ENCODE measurements at places on chromosomes 3 and 15.
A peak's percentile ranks its signal among the peaks of the same experiment; 100 is the strongest.

- peak; percentile 16 for DNase-seq
Measured at GRCh38 chr3:89889386-89889785, 782.0 kb downstream of the EPHA3 start.

DNA sequence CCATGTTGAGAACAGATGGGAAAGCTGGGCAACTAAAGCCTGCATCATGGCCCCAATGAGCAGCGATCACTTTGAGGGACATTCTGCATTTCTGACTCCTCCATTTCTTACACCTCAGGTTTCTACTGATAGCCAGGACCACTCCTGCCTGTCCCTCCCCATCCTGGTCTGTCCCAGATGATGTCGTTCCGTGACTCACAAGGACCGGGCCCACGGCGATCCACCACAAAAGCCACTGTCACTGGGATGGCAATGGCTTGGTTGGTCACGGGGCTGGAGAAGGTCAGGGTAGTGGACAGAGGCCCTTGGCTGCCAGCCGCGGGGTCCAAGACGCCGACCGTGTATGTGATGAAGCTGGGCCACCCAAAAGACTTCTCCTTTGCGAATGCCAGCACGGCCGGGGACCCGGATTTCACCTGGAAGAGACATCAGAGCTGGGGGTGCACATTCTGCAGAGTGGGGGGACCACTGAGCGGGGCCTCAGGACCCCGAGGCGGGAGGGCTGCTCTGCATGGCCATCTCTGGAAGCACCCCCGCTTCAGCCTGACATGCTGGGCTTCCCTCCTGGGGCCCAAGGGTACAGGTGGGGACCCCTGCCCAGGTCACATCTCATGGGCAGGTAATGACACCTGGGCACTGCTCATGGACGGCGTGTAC lies 100.4 kb downstream of the NUP210 start:
- no peak for DNase-seq

- DNase-seq, result no peak
Measured at GRCh38 chr3:99418209-99418635, 220.2 kb upstream of the COL8A1 start.

DNA sequence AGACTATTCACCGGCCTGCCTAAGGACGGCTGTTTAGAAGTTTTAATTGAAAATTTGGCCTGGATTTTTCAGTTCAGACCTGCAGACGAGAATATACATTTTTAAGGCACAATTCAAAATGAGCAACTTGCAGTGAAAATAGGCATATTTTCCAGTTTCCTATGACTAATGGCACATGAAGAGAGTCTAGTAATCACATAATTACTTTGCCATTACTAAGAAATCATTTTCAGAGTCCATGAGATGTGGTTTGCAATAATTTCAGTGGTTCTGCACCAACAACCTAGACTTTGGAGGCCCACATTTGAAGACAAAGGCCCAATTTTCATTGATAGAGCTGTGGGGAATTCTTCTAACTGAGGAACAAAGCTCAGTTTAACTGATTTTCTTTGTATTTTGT lies 205.3 kb downstream of the SOX2 start:
- DNase-seq, result no peak

GRCh38 chr3:16596352-16597032 lies 8.7 kb downstream of the DAZL start:
- no peak for DNase-seq

GRCh38 chr3:108035751-108036150 lies 55.1 kb downstream of the CD47 start:
- DNase-seq, result no peak

- no peak for DNase-seq
Measured at GRCh38 chr15:85777250-85778106, 17.2 kb downstream of the KLHL25 start.

GRCh38 chr3:160099834-160100233 lies 111.2 kb downstream of the IL12A start:
- no peak for DNase-seq

DNA sequence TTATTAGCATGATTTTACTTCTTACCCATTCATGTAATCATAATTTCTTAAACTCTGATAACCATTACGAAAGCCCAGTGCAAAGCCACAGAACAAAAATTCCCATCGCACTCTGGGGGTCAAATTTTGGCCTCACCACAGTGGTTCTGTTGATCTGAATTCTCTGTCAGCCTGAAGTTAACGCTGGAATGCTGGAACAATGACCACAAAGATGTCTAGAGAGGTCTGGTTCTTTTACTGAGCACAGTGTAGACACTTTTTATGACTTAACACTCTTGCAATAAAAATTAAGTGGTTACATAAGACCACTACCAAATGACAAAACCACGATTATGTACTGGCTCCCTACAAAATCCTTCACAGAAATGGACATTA lies 94.7 kb downstream of the PDZRN3 start:
- DNase-seq, result no peak

- no peak for DNase-seq
Measured at GRCh38 chr3:10682692-10683091, 133.3 kb upstream of the SLC6A11 start.

- DNase-seq, result no peak
Measured at GRCh38 chr15:66844041-66844746, 142.2 kb downstream of the SMAD6 start.

DNA sequence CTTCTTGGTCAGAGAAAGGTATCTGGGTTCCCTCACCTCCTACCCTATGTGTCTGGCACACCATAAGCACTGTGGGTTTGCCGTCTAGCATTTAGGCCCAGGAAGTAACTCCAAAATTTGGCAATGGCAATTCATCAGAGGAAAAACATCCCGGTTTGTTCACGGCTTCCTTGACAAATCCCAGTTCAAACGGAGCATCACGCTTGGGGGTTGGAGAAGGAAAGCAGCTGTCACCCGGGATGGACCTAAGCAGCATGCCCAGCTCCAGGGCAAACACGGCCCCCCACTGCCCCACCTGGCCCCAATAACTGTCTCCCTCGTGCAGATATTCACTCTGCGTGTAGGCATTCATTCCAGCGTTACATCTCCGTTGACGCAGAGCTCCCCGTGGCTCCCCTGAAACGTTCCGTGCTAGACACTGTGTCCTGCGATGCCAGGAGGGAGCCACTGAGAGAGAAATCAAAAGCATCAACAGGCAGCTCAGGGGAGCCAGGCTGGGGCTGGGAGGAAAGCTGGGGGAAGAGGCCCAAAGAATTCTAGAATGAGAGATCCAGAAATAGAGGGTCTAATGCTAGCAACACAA lies 41.4 kb downstream of the NTRK3 start:
- no peak for DNase-seq

DNA sequence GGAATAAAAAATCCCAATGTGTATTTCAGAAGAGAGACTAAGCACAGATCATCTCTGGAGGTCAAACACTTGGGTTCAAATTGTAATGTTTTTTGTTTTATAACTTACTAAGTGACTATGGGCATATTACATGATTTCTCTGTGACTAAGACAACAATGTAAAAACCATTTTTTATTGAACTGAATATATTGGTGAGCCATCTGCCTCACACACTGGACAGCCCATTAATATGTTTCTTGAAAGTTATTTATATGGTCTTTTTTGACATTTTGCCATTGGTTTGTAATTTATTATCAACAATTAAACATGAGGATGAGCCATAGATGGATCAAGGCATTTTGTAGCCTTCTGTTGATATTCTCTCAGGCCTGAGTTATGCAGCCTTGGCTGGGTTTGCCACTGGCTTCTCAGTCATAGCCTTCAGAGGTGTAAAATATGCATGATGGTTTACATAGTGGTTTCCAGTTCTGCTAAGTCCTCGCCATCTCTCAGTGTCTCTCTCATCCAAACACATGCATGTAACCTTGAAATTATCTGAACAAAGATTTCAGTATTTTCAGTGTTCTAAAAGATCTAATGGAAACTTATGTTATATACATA lies 997.2 kb downstream of the DIPK2A start:
- no peak for DNase-seq
